ENCODE measurements at places on chromosomes 4 and X.

DNA sequence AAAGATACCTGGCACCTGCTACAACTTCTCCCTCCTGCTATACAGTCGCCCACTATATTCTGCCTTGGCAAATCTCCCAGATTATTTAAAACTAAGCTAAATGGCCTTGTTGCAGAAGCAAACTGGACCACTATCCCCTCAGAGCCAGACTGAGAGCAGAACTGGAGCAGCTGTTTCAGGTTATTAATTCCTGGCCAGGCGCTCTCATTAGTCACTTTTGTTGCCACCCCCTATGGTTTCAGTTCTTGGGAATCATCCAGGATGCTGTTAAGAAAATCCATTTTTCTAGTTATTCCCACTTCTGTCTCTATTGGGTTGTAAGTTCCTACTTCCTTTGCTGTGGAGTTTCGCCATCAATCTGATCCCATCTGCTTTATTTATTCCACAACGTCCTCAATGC lies 30.1 kb downstream of the ADGRA3 start:
- DNase-seq: peak; percentile 78

- no peak for DNase-seq
Observed at GRCh38 chr4:183022617-183023016, 76.4 kb upstream of the WWC2 start.

DNA sequence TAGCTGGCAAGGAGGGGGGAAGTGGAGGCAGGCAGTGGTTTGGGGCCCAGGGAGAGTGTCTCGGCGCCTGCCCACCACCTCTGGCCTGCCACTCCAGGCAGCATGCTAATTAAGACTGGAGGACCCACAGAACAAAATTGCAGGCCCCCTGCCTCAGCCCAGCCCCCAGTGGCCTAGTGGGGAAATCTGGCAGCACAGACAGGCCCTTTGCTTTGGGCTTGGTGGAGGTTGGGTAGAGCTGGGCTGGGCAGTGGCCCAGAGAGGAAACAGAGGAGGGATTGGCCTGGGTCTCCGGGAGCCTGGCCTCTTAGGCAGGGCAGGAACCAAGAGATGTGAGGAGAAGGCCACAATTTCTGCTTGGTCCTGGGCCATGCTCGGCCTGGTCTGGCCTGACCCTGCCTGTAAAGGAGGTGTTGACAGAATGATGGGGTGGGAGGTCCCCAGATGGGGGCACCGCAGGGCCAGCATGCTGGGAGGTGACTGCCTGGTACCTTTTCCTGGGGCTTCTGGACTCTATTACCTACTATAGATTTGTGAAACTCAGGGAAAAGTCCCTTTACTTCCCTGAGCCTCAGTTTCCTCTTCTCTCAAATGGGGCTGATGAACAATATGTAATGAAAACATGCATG lies 92.4 kb upstream of the PJA1 start:
- no peak for DNase-seq

GRCh38 chr4:123553279-123553678 lies 156.7 kb downstream of the SPRY1 start:
- DNase-seq: no peak

DNA sequence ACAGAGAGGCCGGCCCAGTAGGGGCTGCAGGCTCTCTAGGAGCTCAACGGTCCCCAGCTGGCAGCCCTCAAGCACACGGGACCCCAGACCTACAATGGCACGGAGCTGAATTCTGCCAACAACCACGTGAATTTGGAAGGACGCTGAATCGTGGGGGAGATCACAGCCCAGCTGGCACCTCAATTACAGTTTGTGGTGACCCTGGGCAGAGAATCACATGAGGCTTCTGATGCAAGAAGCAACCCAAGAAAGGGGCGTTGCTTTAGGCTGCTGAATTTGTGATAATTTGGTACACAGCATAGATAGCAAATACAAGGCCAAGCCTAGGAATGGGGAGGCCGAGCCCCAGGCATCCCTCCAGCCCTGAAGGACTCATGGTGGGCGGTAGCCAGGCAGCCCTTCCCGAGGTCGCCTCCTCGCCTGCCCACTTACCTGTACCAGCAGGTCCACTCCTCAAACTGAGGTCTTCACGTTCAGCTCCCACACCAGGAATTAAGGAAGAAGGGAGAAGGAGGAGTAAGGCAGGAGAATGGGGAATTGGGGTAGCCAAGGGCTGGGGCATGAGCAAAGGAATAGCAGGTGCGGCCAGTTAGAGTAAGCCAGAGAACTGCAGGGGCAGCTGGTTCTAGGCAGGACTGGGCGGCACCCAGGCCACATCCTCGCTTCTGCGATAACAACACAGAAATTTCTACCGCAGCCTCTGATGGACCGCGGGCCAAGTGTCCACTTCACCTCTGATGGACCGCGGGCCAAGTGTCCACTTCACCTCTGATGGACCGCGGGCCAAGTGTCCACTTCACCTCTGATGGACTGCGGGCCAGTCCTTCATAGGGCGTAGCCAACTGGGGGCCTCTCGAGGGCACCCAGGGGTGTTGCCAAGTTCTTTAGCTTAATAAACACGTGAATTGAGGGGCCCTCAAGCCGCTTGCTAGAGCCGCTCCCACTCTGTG lies 23.4 kb upstream of the HTRA3 start:
- no peak for DNase-seq

- DNase-seq: no peak
Observed at GRCh38 chr4:54228546-54228945, 547 bp upstream of the PDGFRA start.

GRCh38 chr4:56260320-56260719 lies 127.0 kb downstream of the AASDH start:
- DNase-seq: no peak

DNA sequence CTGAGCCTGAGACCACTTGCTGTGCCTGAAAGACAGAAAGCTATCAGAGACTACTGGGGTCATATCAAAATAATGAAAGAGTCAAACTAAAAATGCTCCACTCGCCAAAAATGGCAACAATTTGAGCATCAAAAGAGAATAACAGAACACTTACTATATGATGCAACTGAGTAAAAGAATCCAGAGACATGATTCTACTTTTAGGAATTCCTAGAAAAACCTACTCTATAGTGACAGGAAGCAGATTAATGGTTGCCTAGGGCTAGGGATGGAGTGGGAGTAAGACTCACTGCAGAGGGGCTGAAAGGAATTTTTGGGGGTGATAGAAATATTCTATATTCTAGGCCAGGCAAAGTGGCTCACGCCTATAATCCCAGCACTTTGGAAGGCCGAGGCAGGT lies 29.4 kb upstream of the SLAIN2 start:
- DNase-seq: no peak

DNA sequence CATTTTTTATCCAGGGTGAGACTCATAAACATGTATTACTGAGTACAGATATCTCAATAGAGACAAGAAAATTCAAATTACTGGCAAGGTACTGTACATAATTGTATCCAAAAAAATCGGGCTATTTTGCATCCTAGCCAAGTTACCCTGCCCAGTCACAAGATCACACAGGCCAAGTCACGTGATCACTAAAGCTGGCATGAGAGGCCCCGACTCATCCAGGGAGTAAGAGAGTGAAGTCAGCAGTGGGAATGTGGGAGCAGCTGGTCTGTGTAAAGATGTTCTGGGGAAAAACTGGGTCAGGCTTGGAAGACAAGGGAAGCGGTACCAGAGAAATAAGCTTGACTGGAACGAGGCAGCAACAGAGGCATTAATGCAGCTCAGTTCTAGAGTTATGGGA lies 119.3 kb upstream of the STS start:
- DNase-seq: peak; percentile 6

DNA sequence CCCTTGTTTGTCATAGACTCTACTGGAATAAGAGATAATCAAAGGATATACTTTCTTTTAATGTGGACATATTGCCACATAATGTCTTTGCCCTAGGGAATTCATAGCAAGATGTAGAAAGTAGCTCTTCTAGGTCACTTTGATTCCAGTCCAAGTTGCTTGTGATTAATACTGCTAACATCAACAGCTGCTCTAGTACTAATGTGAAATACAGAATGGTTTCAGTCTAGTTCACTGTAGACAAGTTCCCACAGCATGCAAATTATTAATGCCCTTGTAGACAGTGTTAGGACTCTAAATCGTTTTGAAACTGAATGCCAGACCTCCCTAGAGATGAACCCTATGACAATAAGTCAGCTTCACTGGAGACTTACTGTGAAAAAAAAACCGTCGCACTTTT lies 494.6 kb upstream of the ATOH1 start:
- DNase-seq: no peak

DNA sequence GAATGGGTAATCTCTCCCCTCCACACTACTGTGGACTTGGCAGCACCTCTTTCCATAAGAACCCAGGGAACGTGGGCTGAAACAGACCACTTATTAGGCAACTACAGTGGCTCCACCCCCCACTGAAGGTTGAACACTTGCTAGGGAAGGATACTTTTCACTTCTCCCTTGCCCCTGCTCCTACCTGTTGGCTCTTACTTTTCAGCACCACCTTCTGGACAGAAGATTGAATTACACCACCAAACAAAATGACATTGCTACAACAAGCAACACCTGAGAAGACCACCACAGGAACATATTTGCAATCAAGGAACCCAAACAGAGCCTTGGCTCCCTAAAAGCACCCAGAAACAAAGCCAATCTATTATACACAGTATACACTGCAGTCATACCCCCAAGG lies 132.1 kb upstream of the CXCL13 start:
- DNase-seq: no peak

DNA sequence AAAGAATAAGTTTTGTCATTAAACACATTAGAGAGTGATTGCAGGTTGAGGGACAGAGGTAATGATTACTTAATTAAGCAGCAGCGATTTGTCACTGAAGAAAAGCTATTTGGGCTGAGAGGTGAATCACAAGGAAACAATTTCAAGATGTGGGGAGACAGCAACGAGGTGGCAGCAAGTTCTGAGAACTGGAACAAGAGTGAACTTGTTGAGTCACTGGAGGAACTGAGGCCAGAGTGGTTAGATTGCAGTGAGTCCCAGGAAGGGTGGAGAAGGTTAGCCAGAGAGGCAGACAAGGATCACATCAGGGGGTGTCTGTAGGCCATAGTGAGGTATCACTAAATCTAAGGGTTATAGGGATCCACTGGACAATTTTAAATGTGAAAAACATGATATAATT lies 57.9 kb upstream of the TMPRSS11A start:
- no peak for DNase-seq

GRCh38 chrX:72029483-72030411 lies 102.0 kb downstream of the RTL5 start:
- DNase-seq: peak; percentile 55

DNA sequence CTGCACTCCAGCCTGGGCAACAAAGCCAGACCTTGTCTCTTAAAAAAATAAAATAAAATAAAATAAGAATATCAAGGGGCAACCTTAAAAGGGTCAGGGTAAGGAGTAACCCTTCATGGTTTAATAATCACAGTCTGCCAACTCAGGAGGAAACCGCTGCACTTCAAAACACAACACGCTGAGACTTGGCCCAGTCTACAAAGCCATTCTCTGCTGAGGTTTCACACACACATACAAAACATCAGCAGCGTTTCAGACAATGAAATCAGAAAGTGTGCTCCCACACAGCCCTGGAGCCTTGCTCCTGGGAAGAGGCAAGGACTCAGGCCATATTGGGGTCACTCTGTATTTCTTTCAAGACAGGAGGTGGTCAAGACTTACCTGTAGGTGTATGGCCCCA lies 18.3 kb downstream of the SCARB2 start:
- DNase-seq: no peak

GRCh38 chrX:65900850-65901844 lies 138.7 kb downstream of the VSIG4 start:
- DNase-seq: no peak

- DNase-seq: no peak
Observed at GRCh38 chrX:38890326-38890725, 89.1 kb downstream of the MID1IP1 start.

DNA sequence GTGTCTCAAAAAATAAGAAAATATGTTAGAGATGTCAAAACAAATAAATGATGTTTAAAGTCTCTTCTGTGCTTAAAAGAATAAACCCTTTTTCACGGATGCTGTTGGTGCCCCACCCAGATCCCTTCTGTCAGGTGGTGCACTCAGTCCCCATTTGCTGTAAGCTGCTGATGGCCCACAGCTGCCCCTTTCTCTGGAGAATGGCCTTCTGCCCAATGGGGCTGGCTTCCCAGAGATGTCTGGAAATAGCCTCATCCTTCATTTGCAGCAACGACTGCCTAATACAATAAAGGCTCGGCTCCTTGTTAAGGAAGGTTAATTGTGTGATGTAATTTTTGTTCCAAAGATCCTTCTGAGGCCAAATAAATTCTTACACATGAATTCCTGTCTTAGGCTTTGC lies 31.8 kb downstream of the ETNPPL start:
- no peak for DNase-seq

- no peak for DNase-seq
Observed at GRCh38 chr4:126215759-126216158, 901.0 kb downstream of the FAT4 start.

DNA sequence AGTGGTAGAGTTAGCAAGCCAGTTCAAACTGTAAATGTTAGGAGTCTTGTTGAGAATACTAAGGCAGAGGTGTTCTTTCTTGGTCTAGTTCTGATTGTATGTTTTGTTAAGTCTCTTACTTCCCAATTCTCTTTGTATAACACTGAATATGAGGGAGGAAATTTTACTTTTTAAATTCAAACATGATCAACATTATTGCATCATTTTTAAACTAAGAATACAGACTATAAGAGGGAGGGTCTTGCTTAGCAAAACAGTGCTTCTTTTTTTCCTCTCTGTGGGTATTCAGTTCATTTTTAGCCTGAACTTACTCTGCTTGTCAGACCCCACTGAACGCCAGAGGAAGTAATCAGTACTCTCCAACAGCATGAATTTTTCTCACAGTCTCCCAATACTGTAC lies 198.0 kb downstream of the GABRG1 start:
- no peak for DNase-seq

DNA sequence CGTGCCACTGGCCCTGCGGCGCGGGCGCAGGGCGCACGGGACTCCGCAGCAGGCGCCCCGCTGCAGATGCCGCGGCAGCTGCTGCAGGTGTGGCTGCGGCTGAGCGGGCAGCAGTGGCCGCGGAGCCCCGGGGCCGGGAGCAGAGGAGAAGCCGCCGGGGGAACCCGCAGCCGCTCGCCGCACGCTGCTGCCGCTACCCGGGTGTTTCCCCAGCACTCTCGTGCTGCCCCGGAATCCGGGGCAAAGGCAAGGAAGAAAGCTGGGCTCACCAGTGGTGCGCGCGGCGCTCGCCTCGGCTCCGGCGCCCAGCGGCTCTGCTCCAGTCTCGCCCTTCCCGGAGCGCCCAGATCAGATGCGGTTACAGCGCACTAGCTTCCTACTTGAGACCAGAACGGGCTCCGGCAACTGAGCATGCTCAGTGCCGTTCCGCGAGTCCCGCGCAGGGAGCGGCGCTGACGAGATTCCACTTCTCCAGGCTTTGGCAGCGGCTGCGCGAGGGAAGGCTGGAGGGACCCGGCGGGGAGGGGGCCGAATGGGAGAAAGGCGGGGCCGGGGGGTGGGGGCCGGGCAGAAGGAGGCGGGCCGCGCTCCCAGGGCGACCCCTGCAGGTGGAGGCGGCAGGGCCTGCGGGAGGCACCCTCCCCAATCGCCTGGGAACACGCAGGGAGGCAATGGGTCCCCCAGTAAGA lies at the start of gene APBB2:
APBB2 (minus strand) TSS at position 407 of the 689 bp plus-strand sequence. CDS start 181,288 bp downstream, outside the sequence.
- DNase-seq: peak; percentile 97

GRCh38 chr4:48261281-48261680 lies 8.4 kb downstream of the TEC start:
- DNase-seq: no peak

GRCh38 chrX:37608156-37608555 lies 36.7 kb downstream of the LANCL3 start:
- DNase-seq: no peak
